AG04450 (cell line): ENCODE measurements at places on chromosomes 16 and 17. TPM values are rescaled to one million over a fixed set of nuclear protein-coding genes. Genes with fewer than 3 reads are reported as not detected.

The KRTAP4-3 gene
- not detected in 2 replicates for polyA plus RNA-seq

GRCh38 chr17:66950886-66951604 lies 13.5 kb upstream of the CACNG4 start:
- DNase-seq: no peak

DNA sequence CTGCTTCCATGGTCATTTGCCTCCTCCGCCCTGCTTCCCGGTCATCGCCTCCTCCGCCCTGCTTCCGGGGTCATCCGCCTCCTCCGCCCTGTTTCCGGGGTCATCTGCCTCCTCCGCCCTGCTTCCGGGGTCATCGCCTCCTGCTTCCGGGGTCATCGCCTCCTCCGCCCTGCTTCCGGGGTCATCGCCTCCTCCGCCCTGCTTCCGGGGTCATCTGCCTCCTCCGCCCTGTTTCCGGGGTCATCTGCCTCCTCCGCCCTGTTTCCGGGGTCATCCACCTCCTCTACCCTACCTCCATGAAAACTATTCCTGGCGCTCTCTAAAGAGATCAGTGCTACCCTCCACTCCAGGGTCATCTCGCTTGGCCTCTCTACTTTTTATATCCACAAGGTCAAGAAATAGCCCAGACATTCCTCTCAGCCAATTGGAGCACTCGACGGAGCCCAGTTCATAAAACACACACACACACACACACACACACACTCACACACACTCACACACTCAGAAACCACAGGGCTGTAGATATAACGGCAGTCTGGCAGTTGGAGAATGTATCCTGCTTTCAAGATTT lies 44.8 kb downstream of the TRARG1 start:
- no peak for DNase-seq

The USP43 gene
- not detected in 2 replicates for polyA plus RNA-seq

GRCh38 chr16:74309789-74310781 lies 13.5 kb downstream of the PSMD7 start:
- DNase-seq: peak; percentile 23

- no peak for DNase-seq
These were observed 183.8 kb downstream of the CCDC182 start for GRCh38 chr17:57561072-57561861.

GRCh38 chr16:72789921-72790320 lies 258.0 kb downstream of the ZFHX3 start:
- DNase-seq: no peak

The OR1E2 gene
- polyA plus RNA-seq: not detected in 2 replicates

GRCh38 chr17:27495460-27495859 lies 39.2 kb downstream of the KSR1 start:
- DNase-seq: no peak

The KRT32 gene
- 0.09 and 0.14 TPM in 2 replicates for polyA plus RNA-seq

- DNase-seq: no peak
These were observed 16.2 kb upstream of the CD300E start for GRCh38 chr17:74639704-74640151.

DNA sequence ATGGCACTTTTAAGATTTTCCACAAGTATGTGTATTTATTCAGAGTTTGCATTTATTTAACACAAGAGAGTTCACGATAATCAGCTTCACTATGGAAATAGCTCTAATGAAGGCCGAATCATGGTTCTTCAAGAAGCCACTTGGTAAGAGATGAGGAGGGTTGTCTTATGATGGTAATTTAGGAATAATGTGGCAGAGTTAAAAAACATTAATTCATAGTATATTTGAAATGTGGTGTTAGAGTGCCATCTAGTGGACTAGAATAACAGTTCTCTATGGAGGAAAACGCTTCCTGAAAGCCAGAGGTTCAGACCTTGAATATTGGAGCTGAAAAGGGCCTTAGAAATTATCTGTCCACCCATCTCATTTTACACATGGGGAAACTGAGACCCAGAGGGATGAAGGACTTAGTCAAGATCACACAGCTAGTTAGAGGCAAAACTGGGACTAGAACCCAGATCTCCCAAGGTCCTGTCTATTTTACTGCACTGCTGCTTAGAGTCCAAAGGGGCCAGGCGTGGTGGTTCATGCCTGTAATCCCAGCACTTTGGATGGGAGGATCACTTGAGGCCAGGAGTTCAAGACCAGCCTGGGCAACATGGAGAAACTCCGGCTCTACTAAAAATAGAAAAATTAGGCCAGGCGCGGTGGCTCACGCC lies 33.8 kb upstream of the KPNB1 start:
- no peak for DNase-seq

DNA sequence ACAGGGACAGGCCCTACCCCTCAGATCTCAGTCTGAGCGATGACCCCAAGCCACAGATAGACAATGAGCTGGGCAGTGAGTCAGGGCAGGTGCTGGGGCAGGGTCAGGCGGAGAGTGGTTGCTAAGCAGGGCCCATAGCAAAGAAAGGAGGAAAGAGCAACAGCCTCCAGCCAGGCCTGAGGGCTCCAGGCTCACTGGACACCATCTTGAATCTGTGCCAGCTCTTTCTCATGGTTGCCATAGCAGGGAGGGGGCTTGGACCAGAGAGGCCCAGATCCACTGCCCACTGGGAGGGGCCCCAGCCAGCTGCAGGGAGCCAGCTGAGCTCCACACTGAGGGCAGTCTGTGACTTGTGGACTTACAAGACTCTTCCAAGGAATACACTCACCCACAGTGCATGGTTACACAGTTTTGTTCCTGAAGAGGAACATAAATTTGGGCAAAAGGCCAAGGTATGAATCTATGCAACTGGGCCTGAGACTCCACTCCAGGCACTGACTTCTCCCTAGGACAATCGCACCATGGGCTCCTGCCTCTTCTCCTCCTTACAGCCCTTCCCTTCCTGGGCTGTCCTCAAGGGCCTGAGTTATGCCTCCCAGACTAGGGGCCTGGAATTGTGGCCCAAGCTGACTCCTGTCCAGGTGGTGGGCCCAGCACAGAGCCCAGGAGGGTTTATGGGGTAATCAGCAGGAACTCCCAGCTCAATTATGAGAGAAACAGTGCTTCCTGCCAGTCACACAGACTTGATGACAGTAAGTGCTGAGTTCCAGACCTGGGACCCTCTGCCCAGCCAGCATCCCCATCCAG lies 59.9 kb downstream of the BEAN1 start:
- DNase-seq: peak; percentile 45

DNA sequence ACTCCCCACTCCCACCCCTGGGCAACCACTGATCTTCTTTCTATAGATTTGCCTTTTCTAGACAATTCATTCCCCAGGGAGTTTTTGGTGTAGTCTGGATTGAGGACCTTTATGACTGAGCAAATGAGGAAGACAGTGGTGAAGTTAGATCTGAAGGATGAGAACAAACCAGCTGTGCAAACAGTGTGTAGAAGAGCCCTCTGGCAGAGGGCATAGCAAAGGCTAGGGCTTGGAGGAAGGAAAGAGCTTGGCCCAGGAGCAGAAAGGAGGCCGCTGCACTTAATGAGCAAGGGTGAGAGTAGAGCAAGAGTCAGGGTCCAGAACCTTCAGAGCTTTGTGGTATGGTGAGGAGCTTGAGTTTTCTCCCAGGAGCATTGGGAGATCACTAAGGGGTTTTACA lies 352.7 kb downstream of the CA10 start:
- no peak for DNase-seq
